Urinary bladder (tissue), 4 donors: ENCODE measurements at places on chromosomes 13 and 19.

DNA sequence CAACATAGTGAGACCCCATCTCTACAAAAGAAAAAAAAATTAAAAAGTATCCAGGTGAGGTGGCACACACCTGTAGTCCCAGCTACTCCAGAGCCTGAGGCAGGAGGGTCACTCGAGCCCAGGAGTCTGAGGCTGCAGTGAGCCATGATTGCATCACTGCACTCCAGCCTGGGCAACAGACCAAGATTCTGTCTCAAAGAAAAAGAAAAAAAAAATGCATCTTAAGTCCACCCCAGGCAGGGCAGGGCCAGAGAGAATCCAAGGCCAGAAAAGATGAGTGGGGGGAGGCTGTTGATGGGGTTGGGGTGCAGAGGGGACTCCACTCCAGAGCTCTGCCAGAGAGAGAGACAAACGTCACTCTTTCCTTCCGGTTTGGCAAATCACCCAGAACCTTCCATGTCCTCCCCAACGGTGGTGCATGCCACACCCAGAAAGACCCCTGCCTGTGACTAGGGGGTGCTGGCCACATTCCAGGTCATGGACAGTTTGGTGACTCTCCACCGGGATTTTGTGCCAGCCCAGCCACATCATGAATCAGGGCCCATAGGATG lies 431 bp downstream of the FUT3 start:
- DNase-seq = no peak

DNA sequence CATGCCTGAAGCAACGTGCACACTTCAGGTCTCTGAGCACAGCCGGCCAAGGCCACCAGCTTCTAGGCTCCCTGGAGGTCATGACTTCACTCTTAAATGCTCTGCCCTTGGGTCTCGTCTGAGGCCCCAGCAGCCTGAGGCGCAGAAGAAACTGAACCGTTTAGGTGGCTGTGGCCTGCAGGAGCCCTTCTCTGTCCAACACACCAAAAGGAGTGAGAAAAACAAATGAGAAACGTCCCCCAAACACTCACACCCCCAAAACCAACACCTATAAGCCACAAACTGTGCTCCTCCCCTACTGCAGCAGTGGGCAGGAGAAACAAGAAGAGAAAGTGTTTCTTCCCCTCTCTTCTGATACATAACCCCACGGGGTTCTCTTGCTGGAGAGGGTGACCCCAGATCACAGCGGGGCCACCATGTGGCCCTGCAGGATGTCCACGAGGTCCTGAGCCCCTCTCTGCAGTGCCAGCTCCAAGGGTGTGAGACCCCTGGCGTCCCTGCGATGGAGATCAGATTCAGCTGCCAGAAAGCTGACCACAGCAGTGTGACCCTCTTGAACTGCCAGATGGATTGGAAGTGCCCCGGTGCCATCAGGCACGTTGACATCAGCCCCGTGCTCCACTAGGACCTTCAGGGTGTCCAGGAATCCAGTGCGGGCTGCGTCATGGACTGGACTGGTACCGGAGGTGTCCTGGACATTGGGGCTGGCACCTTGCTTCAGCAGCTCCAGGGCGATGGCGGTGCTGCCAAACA lies 1.0 kb upstream of the KRI1 start:
- DNase-seq = no peak

DNA sequence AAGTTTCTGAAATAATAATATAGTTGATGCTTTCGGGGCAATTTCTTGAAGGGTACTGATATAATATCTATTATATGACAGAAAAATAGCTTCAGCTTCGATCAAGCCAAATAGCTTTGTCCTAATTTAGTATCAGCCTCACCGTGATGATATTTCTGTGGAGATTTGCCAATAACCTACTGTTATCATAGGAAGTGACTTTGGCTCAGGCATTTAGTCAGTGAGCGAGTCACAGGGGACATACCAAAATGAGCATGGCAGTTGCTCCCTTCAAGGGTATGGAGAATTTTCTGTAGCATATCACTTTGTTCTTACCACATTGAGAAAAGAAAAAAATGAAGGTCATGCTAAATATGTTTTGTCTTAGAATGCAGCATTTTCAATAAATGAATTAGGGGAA lies 767.6 kb upstream of the SLITRK1 start:
- DNase-seq = no peak

- DNase-seq = no peak
These were observed 19.8 kb downstream of the TCF3 start for GRCh38 chr19:1632462-1633268.

GRCh38 chr13:32445461-32445860 lies 17.5 kb upstream of the N4BP2L1 start:
- DNase-seq = no peak

GRCh38 chr13:101149735-101150384 lies 266.4 kb downstream of the NALCN start:
- no peak for DNase-seq

- DNase-seq = no peak
These were observed 515.5 kb downstream of the MYO16 start for GRCh38 chr13:109144693-109145437.

GRCh38 chr13:46614582-46614981 lies 61.6 kb downstream of the LRCH1 start:
- DNase-seq = no peak

DNA sequence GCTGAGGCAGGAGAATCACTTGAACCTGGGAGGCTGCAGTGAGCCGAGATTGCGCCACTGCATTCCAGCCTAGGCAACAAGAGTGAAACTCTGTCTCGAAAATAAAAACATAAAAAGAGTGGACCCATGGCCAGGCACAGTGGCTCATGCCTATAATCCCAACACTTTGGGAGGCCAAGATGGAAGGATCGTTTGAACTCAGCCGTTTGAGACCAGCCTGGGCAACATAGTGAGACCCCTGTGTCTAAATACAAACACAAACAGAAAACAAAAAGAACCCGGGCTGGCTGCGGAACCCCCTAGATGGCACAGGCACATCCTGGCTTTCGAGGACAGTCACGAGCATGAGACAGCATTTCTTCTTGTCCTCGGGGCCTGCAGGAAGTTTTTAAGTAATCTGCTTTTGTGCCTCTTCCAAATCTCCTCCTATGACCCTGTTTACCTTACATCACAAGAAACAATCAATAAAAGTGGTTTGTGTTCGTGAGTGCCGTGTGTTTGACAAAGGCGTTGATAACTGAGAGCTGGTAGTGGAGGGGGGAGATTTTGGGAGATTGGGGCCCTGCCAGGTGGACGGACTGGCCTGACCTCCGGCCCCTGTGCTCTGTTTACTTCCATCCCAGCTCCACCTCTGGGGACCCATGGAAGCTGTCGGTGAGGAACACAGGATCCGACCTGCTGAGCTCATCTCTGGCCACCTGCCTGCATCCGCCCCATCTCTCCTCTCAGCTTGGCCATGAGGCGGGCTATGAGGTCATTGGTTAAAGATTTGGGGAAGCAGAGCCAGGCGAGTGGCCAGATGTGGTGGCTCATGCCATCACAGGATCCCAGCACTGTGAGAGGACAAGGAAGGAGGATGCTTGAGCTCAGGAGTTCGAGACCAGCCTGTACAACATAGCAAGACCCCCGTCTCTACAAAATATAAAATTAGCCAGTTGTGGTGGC lies 5.9 kb upstream of the GDF15 start:
- DNase-seq = peak; percentile 53

DNA sequence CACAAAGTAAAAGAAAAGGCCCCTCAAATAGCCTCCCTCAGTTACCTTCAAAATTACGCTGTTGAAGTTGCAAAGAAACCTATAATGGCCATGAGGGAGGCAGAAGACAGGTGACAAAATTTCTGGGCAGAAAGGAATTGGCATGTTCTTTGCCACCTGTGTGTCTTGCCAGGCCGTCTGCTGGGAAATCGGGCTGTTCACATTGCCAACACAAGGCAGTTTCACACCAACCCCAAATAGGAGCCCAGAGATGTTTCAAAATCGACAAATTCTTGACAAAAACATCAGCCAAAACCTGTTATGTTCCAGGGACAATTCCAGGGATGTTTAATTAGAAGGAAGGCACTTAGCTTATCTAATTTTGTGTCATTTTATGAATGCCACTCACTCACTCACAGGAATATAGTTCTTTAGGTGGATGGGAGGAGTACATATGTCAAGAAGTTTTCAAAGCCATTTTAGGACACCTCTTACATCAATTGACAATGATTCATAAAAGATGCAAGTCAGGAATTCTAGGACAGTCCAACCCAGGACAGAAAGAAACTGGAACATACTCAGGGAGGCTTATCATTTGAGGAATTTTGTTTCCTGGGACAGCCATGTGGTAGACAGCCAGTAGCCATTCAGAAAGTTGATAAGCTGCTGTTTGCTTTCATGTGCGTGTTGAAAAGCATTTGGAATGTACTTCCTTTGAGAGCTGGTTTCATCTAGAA lies 164.5 kb downstream of the RGCC start:
- DNase-seq = no peak

- DNase-seq = no peak
These were observed 203.5 kb downstream of the ENOX1 start for GRCh38 chr13:43583321-43583720.

DNA sequence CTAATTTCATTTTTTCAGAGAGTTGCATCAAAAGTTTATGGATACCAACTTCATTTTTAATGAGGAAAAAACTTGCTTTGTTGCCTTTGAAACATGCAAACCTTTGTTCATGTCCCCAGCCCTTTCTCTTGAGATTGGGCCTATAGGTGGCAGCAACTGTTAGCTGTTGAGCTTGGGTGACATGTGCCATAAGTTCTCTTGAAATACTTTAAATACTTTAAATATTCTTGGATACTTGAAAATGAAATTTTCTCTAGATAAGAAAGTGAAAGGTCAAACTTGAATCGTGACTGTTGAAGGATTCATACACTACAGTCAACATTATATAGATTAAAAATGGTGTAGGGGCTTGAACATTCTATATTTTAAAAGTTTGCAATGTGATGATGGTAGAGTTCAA lies 294.9 kb downstream of the NDFIP2 start:
- DNase-seq = no peak

GRCh38 chr13:38637576-38637975 lies 49.3 kb upstream of the FREM2 start:
- DNase-seq = no peak

DNA sequence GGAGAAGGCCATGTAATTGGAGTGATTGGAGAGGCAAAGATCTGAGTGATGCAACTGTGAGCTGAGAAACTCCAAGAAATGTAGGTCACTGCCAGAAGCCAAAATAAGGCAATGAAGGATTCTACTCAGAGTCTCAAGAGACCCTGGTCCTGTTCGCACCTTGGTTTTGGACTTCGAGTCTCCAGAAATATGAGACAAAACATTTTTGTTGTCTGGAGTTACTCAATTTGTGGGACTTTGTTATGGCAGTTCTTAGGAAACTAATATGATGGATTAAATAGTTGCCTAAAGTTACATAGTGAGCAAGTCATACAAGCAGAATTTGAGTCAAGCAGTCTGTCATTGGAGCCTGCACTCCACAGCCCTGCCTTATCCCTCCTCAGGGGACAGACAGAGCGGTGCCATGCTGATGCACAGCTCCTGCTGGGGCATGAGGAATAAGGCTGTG lies 104.2 kb downstream of the ITGBL1 start:
- DNase-seq = no peak

DNA sequence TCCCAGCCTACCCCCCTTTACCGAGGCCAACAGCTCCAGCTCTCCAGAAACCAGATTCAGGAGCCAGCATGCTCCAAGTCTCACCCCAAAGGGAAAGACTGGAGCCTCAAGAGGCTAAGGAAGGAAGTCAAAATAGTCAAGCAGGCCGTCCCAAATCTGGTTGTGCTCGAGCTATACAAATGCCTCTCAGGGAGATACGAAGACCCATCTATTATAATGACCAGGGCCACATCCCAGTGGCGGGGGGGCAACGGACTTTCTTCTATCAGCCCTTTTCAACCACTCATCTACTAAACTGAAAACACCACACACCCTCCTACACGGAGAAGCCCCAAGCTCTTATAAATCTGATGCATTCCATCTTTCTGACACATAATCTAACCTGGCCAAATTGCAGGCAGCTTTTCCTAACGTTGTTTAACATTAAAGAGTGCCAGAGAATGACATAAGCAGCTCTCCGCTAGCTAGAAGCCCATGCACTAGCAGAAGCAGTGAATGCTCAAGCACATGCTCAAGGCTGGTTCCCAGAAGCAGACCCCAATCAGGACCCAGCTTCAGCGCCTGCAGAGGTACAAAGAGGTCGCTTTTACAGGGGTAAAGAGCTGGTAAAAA lies 104.6 kb upstream of the ZNF98 start:
- DNase-seq = no peak

DNA sequence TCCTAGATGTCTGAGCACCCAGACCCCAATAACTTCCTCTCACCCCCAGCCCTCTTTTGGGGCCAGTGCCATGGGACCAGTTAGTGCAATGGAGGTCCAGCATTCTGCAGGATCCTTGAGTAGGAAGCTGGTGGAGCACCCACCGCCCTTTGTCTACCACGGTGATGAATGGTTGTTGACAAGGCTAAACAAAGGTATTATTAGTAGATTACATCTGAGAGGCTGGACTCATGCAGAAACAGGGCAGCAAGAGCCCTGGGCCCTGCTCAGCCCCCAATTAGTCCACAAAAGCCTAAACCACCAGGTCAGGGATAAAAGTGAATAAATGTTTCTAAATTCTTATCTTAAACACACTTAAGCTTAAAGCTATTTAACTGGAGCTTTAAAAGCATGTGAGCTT lies 196.5 kb upstream of the TSHZ3 start:
- no peak for DNase-seq

DNA sequence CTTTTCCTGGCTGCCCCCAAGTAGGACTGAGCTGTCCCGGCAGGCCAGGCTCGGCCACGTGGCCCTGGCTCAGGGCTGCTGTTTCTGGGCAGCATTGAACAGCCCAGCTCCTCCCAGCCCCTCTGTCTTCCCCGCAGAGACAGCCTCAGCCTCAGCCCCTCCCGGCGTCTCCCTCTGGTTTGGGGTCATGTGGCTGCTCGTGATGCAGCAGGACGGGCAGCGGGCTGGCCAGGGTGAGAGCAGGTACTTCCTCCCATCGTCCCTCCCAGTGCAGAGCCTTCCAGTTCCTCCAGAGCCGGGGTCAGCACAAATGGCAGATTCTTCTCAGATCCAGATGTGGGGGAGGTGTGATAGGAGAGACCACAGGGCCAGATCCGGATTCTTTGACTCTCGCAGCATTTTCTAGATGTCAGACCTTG lies 114.6 kb downstream of the KDM4B start:
- DNase-seq = no peak

GRCh38 chr13:110661256-110661655 lies 44.7 kb downstream of the CARS2 start:
- DNase-seq = no peak

GRCh38 chr19:29680937-29681336 lies 15.7 kb downstream of the PLEKHF1 start:
- DNase-seq = no peak

DNA sequence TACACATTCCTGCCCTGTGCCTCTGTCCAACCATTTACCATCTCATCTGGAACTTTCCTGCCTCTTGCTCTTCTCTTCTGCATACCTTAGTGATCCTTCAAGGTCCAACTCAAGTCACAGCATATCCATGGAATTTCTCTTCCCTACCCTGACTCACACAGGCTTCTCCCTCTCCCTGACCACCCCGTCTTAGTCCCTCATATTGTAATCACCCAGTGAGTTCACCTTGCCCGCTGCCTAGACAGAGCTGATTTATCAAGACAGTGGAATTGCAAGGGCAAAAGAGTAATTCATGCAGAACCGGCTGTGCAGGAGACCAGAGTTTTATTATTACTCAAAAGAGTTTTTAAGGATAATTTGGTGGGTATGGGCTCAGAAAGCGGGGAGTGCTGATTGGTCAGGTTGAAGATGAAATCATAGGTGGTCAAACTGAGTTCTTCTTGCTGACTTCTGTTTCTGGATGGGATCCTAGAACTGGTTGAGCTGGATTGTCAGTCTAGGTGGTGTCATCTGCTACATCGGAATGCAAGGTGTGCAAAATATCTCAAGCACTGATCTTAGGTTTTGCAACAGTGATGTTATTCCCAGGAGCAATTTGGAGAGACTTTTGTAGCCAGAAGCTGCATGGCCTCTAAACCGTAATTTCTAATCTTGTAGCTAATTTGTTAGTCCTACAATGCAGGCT lies 67.2 kb downstream of the HSPH1 start:
- no peak for DNase-seq
